KBM-7 (cell line): ENCODE measurements at places on chromosomes 5 and 9.

GRCh38 chr5:177372034-177372896 lies 12.0 kb upstream of the SLC34A1 start:
- no peak for DNase-seq

- DNase-seq = no peak
These were observed 878.3 kb downstream of the TLE1 start for GRCh38 chr9:80811003-80811402.

DNA sequence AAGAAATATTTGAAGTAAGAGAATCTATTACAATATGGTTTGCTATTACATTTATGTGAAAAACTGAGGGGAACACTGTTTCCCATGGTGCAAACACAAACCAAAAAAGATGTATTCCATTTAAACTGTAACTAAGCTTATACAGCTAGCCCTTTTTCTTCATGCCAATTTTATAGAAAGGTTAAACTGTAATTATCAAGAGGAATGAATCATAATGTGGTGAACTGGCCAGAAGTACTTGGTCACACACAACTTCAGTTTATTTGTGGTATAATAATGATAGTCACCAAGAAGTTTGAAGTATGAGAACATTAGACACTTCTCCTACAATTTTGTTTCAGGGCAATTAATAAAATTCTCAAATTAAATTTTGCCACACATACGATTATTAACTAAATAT lies 177.9 kb downstream of the XRCC4 start:
- DNase-seq = no peak

DNA sequence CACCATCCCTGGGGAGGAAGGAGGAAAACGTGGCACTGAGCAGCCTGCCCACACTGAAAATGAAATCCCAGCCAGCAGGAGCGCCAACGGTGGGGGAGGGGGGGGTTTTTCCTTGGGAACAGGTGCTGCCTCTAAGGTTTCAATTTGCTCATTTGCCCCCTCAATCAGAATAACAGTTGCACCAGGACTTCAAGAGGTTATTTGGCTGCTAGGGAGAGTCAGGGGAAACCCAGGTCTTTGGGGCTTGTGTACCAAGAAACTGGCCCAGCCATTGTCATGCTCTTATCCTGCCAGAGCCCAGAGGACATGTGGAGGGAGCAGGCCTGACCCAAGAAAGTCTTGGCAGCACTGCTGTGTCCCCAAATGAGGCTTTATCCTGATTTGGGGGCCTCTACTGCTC lies 66.5 kb downstream of the NDFIP1 start:
- no peak for DNase-seq

DNA sequence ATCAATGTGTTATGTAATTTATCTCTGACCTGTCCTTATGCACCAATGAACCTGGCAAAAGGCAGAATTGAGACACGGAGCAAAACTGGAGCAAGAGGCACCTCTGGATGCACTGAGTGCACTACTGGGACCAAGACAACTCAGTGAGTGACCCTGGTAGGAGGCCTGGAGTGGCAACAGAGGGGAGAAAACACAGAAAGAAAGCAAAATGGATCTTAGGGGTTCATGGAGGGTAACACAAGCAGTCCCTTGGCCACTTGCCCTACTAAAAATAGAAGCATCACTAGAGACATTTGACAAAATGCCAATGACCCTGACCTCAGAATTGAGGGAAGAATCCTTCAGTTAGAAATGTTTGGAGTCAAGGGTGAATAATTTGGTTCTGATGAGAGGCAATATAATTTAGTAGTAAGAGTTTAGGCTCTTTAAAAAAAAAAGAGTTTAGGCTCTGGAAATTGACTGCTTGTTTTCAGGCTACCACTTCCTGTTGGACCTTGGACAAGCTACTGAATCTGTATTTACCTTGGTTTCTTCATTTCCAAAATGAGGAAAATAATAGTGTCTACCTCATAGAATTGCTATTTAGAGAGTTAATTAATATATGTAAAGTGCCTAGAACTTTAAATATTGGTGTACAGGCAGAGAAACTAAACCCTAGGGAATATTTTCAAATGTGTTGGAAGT lies 234.9 kb upstream of the TARS1 start:
- no peak for DNase-seq

GRCh38 chr9:18472841-18473251 lies 1.1 kb upstream of the ADAMTSL1 start:
- DNase-seq = no peak

DNA sequence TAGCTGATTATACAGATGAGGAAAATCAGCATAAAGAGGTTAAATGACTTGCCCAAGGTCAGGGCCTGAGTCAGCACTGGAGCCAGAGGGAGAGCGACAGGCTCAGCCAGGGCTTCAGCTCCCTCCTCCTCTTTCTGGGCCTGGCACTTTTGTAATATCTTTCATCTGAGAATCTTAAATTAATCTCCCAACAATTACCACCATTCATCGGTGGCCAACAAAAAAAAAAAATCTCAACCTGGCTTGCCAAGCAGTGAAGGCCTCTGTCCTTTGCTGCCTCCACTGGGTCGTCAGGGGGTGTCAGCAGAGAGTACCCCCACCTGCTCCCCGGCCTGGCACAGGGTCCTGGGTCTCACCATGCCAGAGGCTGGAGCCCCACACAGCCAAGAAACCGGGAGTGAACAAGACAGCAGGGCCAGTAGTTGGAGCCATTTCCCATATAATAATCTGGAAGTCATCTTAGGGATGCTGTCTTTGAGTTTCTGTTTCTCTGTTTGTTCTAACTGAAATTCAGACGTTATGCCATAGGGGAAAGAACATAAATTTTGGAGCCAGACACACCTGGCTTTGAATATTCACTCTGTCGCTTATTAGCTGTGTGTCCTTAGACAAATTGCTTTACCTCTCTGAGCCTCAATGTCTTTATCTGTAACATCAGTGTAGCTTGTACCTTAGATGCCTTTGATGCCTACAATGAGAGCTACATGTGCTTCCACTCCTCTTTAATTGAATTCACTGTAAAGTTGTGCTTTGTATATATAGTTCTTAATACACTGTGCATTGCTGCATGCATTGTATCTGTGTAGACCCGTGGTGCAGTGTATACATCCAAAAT lies 299.9 kb upstream of the MSX2 start:
- DNase-seq = no peak

DNA sequence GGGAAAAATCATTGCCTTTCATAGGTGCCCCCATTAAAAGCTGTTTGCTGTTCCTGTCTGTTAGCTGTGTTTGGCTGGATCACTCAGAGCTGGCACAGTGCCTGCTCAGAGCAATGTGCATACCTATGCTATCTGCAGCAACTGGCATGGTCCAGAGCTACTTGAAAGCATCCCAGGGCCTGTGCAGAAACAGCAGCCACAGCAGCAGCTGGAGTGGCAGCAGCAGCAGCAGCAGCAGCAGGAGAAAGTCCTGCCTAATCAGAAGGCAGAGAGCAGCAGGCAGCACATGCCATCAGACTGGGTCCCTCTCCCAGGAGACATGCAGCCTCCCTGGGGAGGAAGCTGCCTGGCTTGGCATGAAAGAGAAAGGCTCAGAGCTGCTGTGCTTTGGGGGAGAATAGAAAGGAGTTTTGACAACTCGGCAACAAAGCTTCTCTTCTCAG lies 243.8 kb upstream of the WWC1 start:
- no peak for DNase-seq

- no peak for DNase-seq
These were observed 204.1 kb upstream of the EFNA5 start for GRCh38 chr5:107874795-107875194.

- peak; percentile 27 for DNase-seq
These were observed 4.2 kb downstream of the SIL1 start for GRCh38 chr5:139193928-139194327.

DNA sequence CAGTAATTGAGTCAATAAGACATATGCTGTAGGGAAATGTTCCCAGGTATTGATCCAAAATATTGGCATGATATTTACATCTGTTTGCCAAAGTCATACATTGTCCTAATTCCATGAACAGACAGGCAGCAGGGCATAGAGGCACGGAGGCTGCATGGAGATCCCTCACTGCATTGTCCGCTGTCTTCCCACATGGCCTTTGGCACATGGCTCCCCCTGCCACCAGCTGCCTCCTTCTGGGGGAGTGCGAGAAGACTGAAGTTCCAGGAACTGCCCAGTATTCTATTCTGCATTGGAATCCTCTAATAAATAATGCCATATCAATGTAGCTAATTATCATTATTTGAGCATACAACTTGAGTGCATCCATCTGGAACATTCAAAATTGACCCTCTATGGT lies 269.0 kb downstream of the FBXL7 start:
- no peak for DNase-seq

DNA sequence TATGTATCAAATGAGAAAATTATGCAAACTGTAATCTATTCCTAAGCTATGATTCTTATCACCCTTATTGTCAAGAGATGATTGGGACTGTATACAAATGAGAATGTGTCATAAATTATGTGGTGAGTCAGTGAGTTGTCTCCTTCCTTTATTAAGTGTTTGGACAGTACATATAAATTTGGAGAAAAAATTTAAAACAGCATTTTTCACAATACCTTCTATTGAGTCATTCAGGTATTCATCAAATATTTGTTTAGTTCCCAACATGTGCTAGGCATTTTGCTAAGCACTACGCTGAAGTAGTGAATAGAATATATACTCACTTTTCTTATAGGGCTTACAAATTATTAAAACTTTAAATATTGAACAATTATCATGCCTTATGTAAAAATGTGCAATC lies 36.3 kb upstream of the PTPRD start:
- no peak for DNase-seq

DNA sequence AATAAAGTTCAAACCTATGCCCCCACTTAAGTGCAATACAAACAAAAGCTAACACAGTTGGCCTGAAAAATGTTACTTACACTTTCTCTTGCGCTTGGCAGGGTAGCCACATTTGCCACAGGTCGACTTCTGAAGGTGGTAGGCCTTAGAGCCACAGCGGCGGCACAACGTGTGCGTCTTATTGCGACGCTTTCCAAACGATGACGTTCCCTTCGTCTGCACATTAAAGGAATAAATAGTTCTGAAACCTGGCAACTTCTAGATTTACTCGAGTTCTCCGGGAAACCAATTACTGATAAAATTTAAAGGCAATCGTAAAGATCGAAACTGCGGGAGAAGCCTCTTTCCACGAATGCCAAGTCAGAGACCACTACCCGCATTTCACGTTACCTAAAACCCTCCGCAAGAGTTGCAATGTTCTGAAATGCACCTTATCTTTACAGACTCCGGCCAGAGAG lies 602 bp downstream of the RPL37 start:
- DNase-seq = peak; percentile 38

DNA sequence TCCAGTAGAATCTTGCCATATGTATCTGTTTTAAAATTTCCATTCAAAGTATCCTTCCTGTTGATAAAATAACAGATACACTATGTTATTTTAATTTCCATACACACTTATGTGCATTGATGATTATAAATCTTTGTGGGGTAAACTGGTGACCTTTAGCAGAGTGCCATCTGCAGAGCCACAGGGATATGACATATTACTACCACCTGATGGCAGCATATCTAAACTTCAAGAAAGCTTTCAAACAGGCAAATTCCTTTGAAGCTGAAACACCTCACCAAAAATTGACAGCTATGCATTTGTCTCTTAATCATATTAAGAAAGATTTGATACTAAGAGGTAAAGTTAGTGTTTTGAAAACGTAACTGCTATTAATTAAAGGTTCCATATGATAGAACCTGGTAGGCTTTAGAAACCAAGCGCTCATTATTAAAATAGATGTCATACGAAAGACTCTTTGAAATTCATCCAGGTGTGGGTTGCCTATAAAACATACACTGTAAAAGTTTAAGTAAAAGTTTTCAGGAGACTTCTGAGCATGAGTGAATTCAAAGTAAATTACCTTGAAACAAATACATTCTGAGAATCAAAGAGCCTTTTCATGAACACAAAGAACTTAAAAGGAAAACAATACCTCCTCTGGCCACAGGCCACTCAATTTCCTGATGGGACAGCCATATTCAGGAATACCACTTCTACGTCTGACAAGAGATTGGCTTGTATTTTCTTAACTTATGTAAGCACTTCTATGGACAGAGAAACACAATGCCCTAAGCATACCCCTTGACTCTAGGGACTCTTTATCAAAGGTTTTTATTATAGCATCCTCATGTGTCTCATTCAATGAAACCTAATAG lies 93.3 kb downstream of the KIAA0825 start:
- peak; percentile 60 for DNase-seq

DNA sequence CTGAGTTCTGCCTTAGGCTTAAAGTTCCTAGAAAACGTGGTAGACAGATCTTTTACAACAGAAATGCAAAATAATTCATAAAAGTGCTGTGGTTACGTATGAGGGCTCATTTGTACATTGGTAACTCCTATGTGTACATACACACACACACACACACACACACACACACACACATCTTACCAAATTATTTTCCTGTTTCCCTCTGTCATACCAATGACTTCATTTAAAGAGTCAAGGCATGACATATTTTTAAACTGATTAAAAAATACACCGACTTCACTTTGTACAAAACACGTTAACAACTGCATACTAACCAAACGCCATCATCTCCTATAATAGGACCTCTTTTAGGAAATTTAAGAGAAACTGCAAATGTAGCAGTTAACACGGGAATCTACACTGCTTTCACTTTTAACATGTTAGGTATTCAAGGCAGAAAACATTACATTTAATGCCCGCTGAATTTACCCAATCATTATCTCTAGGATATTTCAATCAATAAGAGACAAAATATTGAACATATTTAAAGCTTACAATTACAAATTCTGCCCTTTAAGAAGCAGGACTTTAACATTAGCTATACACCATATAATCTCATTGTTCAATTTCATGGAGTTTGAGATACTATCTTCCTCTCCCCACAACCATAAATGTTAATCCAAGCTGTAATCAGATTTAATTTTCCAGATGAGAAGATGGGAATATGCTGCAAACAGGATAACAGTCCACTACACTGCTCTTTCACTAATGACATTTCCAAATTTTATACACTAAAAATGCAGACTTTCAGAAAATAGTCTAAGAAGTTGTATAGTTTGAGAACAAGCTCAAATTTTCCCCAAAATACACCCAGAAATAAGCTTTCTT lies 133.1 kb downstream of the DENND1A start:
- no peak for DNase-seq

- DNase-seq = no peak
These were observed 17.7 kb downstream of the PLGRKT start for GRCh38 chr9:5419987-5420386.

GRCh38 chr5:10761933-10762775 lies 1.1 kb upstream of the DAP start:
- DNase-seq = peak; percentile 24

- DNase-seq = no peak
These were observed 292.7 kb upstream of the RASA1 start for GRCh38 chr5:86974955-86975354.

- DNase-seq = no peak
These were observed 5.0 kb upstream of the CXXC5 start for GRCh38 chr5:139642891-139643871.

DNA sequence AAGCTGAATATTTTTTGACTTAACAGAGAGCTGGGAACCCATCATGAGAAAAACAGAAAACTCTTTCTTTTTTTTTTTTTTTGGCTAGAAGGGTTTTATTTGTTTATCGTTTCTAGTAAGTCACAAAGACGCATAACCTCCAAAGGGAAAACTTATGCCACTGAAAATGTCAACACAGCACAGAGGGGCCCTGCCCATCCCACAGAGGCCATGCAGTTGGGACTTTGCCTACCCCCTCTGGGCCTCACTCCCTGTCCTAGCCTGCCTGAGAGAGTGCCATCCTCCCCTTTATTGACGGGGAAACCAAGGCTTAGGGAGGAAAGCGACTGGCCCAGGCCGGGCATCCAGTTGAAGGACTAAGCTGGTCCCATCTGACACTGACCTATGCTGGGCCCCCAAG lies 74.7 kb downstream of the VAV2 start:
- no peak for DNase-seq
